Mesangial cell (primary cell): ENCODE measurements at places on chromosomes 12 and 14. TPM values are rescaled to one million over a fixed set of nuclear protein-coding genes. Genes with fewer than 3 reads are reported as not detected.

Gene NANOG
- not detected in 2 replicates for total RNA-seq

Gene ATXN2
- 19.6 and 31.9 TPM in 2 replicates for total RNA-seq

Gene SPSB2
- total RNA-seq = 13.9 and 18.4 TPM in 2 replicates

Gene NUP107
- 18.6 and 59.2 TPM in 2 replicates for total RNA-seq

Gene TAS2R7
- total RNA-seq = not detected in 2 replicates

Gene EPYC
- total RNA-seq = 0.13 TPM in 1 of 2 replicates, not detected in the other

Gene TSPAN9
- total RNA-seq = 24.9 and 35.2 TPM in 2 replicates

Gene RDH12
- total RNA-seq = not detected in 2 replicates

Gene NDUFA9
- 34.9 and 54.3 TPM in 2 replicates for total RNA-seq

Gene NRL
- total RNA-seq = 3.4 and 3.5 TPM in 2 replicates
